ENCODE measurements at places on chromosomes 3 and 15. TPM values are rescaled to one million over a fixed set of nuclear protein-coding genes. Genes with fewer than 3 reads are reported as not detected.

Gene GNAT1
- total RNA-seq, result not detected

Gene CTXND1
- 2.5 TPM for total RNA-seq

Gene FOXB1
- not detected for total RNA-seq

Gene MYO5C
- 56.3 TPM for total RNA-seq

Gene CCDC54
- not detected for total RNA-seq

Gene SCN11A
- 34.5 TPM for total RNA-seq

Gene AMT
- 29.1 TPM for total RNA-seq

Gene VEPH1
- 10.8 TPM for total RNA-seq

- no peak for DNase-seq
Measured at GRCh38 chr3:134313847-134314587, 60.2 kb downstream of the AMOTL2 start.

DNA sequence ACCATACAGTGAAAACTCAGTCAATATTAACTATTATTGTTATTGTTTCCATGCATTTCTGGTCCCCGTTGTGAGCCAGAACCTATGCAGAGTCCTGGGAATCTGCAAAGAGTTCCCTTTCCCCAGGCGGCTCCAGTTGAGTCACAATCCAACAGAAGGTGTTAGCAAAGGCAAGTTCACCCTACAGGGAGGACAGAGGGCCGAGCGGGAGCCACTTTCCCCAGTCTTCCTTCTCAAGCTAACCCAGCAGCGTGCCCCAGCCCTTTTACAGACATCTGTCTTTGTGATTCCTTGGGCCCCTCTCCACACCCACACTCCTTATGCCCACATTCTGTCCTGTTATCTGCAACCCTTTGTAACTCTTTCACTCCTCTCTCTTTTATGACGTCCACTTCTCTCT is 13.1 kb upstream of the LTF start:
- no peak for DNase-seq

GRCh38 chr3:14564741-14565140 is 24.6 kb upstream of the GRIP2 start:
- DNase-seq, result no peak

GRCh38 chr3:17135696-17136095 is 250.9 kb downstream of the PLCL2 start:
- DNase-seq, result no peak

DNA sequence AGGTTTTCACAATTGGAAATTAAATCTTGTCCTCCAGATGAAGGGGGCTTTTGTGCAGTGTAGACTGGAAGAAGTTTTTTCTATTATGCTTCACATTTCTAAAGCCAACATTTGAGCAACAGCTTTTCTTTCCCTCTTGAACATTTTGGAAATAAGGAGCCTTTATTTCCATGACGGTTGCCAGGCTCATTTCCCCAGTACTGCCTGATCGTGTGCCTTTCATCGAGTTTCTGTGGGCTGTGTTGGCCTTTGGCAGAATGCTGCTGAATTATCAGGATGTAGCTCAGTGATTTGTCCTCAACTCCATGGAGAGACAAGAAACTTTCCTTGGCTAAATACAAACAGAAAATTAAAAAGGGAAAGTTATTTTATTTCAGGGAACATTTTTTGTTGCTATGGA is 314.8 kb upstream of the LRRC3B start:
- no peak for DNase-seq

DNA sequence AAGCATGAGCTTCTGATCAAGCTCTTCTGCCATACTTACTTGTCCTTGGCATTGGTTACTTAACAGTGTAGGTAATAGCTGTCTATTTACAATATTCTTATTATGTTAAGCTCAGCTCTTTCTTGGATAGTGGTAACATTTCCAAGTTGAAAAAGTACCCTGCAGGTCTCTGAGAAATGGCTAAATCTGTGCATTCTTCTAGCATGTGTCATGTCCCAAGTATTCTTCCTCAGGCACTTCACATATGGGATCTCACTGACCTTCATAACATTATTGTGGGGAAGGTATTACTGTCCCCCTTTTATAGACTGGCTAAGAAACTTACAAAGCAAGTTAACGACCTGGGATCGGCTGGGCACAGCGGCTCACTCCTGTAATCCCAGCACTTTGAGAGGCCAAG is 236.1 kb downstream of the RORA start:
- no peak for DNase-seq

DNA sequence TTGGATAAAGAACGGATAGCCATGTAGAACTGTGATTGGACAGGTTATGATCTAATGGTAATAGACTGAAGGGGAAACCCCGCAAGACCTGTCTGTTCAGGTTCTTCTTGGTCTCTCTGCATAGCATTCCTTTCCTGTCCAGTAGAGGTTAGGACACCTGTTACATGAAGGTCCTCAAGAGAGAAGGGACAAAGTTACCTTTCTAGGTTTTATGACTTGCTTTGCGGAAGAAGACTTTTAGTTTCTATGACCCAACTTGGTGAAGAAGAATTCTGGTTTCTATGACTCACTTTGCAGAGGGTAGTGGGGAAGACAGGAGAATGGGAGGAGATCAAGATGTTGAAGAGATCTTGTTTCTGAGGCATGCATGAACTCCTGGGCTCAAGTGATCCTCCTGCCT is 97.9 kb upstream of the C3orf80 start:
- no peak for DNase-seq

- no peak for DNase-seq
Measured at GRCh38 chr3:134057654-134058110, 28.0 kb upstream of the SLCO2A1 start.

- DNase-seq, result no peak
Measured at GRCh38 chr3:177672252-177672911, 475.1 kb upstream of the TBL1XR1 start.

DNA sequence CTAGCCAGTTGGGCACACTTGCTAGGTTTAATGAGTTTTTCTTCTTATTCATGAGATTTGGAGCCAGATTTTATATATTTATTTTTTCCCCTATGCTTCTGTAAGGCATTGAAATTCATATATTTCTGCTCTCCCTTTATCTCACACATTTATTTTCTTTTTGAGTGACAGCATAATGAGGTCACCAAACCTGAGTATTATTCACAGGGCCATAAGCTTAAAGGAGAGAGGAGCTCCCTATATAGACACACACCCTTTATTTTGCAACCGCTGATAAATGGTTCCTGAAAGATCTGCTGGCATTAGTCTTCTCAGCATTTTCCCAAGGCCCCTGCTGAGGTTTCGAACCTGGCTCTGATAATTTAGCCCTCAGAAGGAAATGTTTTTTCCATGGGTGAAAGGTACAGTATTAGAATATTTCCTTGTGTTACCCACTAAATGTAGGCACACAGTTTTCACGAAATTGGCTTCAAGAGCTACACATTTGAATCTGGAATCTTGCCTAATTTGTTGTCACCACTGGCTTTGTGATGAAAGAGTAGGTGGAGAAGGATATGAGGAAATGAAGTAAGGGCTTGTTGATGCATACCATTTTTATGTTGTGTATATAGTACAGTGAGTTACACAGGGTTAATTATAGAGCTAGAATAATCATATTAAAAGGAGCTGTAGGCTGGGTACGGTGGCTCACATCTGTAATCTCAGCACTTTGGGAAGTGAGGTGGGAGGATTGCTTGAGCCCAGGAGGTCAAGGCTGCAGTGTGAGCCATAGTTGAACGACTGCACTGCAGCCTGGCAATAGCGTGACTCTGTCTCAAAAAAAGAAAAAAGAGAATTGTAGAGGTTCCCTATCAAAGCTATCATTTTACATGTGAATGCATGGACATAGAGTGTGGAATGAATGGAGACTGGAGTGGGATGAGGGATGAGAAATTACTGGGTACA is 6.5 kb downstream of the KLHL18 start:
- no peak for DNase-seq

DNA sequence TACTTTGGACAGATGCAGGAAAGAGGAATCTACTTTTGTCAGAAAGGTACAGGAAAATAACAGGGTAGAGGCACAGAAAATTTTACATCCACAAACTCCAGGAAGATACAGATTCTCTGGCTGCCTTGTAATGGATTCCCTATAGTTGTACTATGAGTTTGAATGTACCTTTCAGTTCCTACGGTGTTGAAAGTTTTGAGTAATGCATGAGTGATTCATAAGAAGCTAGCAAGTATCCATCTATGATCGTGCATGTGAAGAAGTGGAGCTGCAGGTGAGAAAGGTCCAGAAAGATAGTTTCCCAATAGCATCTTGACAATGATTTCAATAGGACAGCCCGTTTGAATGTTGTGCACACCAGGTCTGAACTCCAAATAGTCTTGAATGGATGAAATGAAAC is 786.5 kb upstream of the ROBO1 start:
- DNase-seq, result no peak

DNA sequence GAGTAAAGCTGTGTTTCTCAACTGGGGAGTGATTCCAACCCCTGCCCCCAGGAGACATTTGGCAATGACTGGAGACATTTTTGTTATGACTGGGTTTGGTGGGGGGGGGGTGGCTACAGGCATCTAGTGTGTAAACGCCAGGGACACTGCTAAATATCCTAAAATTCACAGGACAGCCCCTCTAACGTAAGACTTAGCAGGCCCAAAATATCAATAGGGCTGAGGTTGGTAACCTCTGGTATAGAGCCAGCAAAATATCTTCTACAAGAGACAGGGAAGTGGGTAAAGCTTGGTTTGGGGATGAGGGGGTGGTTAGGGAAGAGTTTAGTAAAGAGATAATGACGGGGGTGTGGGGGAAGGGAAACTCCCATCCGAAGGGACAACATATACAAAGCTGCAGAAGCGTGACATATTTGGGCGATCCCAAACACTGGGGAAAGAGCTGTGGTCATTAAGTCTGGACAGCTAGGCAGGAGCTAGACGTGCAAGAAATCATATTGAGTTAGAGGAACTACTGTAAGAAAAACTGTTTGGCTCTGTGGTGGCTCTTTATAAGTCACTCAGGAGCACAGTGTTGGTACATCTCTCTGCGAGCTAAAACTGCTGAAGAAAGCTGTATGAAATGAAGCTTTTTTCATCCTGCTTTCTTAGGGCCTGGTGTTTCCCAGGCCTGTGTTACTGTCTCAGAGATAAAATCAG is 697 bp upstream of the TRIM69 start:
- DNase-seq, result no peak

- DNase-seq, result no peak
Measured at GRCh38 chr3:21059404-21059803, 691.6 kb downstream of the ZNF385D start.

DNA sequence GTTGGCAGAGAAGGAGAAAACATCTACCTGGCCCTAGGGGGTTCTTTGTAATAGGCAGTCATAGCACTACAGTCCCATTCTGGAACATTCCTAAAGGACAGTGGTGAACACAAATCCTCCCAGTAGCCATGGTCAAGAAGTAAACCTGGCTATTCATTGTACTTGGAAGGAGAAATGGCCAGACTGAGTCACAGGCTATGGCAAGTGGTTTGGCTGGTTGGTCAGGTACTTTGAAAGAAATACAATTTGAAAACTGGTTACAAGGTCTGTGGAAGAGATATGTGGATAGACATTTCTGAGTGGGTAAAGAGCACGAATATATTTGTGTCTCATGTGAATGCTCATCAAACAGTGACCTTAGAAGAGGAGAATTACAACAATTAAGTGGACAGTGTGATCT is 33.0 kb upstream of the FAN1 start:
- DNase-seq, result no peak

DNA sequence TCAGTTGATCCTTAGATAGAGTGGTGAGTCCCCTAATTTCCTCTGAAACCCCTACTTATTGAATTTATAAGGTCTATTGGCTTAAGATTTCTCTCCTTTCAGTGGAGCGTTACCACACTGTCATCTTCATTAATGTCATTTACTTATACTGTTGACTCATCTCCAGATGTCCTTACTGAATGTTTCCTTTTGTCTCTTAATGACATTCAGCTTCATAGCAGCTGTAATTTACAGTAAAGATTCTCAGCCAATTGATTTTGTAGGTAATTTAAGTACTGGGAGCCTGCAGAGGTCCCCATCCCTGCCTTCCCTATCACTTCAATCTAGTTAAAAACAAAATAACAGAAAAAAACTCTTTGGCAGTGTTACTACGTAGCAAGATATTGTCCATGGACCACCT is 18.8 kb downstream of the STX19 start:
- DNase-seq, result no peak

DNA sequence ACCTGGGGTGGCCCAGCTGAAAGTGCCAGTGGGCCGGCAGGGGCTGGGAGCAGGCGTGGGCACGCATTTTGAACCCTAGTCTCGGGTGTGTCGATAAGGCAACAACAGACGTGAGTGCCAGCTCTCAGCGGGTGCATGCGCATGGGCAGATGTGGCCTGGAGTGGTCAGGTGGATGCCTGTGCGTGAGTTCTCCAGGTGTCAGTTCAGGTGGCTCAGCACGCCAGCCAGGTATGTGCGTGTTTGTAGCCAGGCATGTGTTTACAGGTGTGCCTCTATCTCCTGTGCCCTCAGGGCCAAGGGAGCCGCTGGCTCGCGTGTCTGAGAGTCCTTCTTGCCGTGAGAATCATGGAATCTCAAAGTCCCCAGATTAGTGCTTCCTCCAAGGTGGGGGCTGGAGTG is 14.8 kb downstream of the CYP1A2 start:
- no peak for DNase-seq

DNA sequence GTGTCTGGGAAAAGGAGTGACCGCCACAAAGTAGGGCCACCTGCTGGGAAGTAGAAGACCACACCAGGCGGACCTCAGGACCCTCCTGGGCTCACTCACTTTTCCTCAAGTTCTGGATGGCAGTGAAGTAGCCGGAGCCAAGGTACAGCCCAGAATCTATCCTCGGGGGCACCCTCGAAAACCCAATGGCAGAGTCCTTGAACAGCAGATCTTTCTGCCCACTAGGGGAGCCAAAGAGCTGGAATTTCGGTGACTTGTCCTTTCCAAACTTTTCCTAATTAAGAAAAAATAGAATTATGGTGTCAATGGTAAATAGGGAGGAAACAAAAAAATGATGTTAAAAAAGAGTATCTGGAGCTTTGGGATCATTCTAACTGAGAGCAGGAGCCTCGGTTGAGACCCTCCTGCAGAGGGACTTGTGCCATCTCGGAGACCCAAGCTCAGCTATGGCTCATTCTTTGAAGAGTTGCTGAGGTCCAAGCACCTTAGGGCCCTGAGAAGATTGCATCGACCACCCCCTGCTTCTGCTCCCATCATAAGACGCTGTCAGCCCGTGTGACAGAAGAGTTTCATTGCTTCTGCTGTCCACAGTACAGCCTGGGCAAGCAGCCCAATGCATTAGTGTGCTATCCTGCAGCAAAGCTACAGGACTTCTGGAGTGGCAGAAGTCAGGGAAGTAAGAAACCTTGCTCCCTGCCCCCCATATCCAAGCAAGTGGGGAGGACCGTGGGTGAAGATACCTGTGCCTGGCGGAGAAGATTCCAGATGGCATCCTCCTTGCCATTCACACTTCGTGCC is 14.8 kb downstream of the LTF start:
- DNase-seq, result no peak

DNA sequence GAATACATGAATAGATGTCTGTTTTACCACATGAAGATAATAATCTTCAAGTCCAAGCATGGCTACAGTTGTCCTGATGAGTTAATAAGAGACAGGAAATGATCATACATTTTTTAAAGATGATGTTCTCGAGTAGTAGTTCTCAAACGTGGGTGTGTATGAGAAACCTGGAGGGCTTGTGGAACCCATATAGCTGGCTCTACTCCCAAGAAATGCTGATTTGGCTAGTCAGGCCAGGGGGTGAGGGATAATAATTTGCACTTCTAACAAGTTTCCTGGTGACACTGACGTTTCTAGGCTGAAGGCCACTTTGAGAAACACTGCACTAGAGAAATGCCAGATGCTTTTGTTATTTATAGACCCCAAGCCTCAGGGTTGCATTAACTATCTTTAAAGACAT is 37.0 kb downstream of the ROPN1B start:
- DNase-seq, result no peak

- peak; percentile 79 for DNase-seq
Measured at GRCh38 chr15:82849556-82850512, 40.4 kb downstream of the WHAMM start.
